ENCODE measurements at places on chromosomes 1 and 21. TPM values are rescaled to one million over a fixed set of nuclear protein-coding genes. Genes with fewer than 3 reads are reported as not detected.

DNA sequence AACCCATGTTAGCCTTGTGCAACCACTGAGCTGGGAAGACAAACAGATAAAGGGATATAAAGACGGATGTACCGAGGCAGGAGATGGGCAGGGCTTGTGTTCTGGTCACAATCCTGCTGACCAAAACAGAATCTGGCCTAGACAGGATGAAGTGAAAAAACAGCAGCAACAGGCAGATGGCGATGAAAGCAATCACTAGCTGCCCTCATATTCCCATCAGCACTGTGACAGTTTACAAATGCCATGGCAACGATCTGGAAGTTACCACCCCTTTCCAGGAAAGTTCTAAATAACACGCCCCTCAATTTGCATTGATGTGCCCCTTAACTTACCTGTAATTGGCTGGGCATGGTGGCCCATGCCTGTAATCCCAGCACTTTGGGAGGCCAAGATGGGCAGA is 40.6 kb upstream of the CD46 start:
- H3K4me1 ChIP-seq = peaks cover 16% of the 10 kb centered on the region
- no peaks in the 10 kb centered on the region for H3K27me3 ChIP-seq
- H3K27ac ChIP-seq = 0 out of 2 replicates have a peak overlapping the region, but pooled peaks have one; percentile 6

DNA sequence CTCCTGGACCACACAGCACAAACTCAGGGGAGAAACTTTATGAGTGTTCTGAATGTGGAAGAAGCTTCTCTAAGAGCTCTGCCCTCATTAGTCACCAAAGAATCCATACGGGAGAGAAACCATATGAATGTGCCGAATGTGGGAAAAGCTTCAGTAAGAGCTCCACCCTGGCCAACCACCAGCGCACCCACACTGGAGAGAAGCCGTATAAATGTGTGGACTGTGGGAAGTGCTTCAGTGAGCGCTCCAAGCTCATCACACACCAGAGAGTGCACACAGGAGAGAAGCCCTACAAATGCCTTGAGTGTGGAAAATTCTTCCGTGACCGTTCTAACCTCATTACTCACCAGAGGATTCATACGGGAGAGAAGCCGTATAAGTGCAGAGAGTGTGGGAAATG is 22.5 kb downstream of the ZSCAN20 start:
- H3K4me1 ChIP-seq = peaks cover 5% of the 10 kb centered on the region
- H3K27ac ChIP-seq = no peak overlapping the region
- H3K36me3 ChIP-seq = peaks cover 59% of the 10 kb centered on the region
- peaks cover 15% of the 10 kb centered on the region for H3K27me3 ChIP-seq
- no peak overlapping the region for H3K4me3 ChIP-seq
- no peak for DNase-seq

DNA sequence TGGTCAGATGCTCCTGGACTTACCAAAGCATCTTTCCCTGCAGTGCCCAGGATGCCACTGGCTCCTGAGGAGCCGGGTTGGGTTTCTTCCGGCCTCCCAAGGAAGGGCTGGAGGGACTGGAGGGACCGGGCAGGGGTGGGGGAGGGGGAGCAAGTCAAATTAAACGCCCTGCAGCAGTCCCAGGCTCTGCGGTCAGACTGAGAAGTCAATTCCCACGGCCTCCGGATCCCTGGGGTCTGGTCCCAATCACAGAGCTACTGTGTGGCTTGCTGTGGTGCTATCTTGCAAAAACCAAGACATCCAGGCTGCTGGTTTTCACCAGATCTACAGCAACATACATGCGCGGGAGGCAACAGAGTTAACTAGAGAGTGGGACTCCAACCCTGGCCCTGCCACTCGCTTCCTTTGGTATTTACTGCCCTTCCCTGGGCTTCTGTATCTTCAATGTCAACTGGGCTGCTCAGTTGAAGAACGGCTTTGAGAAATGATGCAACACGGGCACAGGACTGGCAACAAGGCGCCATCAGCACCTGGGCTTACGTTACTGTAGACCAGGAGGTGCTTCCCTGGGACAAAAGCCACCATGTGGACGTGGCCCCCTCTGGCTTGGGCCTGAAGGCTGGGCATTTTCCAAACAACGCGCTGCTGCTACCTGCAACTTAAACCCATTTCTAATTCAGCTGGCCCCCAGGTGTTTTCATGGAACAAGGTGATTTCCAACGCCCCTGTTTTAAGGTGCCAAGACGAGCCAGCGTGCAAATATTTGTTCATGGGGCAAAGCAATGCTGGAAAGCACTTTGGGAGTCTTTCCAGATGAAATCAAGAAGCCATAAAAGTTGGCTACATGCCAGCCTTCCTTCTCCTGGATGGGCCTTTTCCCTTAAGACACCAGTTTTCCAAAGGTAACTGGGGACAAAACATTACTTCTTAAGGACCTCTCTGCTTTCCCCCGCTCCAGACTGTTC is 11.5 kb downstream of the RCC2 start:
- peaks cover 79% of the 10 kb centered on the region for H3K36me3 ChIP-seq
- H3K4me1 ChIP-seq = peaks cover 68% of the 10 kb centered on the region
- no peaks in the 10 kb centered on the region for H3K27me3 ChIP-seq
- no peak for DNase-seq

DNA sequence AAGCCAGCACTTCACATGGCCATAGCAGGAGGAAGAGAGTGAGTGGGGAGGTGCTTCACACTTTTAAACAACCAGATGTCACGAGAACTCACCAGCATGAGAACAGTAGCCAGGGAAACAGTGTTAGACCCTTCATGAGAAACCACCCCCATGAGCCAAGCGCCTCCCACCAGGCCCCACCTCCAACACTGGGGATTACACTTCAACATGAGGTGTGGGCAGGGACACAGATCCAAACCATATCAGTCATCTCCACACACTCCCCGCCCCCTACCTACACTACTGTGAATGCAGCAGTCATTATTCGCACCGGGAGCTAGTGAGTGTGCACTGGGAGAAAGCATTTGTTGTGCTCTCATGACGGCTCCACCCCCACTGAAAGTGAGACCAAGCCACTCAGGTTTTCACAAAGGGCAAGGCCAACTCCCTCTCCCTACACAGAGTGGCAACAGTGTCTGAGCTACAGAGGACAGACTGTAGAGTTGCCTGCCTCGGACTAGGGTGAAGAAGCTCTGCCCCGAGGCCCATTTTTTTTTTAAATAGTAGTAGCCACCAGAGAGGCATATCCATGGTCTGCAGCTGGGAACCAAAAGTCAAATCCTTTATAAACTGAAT is 125.6 kb downstream of the BARHL2 start:
- no peak overlapping the region for H3K4me3 ChIP-seq
- DNase-seq = no peak
- no peak overlapping the region for H3K27ac ChIP-seq
- no peaks in the 10 kb centered on the region for H3K4me1 ChIP-seq

Gene RAB7B
- total RNA-seq = not detected

Gene LRRC3
- 4.7 TPM for total RNA-seq

Gene DUSP10
- total RNA-seq = 1.6 TPM
